ENCODE measurements at places on chromosomes 6 and 20.

DNA sequence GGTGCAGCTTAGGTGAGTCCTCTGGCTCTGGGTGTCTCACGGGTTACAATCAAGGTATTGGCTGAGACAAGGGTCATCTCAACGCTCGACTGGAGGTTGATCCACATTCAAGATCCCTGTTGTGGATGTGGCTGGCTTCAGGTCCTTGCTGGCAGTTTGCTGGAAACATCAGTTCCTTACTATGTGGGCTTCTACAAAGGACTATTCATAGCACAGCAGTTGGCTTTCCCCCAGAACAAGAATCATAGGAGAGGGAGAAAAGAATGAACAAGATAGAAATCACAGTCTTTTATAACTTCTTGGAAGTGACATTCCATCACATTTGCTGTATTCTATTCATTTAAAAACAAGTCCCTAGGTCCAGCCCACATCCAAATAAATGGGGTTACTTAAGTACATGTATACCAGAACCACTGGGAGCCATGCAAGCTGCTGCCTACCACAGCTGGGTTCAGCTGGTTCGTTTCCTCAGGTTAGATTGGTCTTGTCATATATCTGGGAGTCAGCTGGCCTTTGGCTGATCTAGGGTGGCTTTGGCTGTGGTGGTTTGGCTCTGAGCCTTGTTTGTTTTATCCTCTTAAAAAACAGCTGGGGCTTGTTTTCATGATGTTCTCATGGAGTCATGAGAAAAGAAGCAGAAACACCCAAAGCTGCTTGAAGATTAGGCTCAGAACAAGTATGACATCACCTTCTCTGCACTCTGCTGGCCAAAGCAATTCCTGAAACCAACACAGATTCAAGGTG, 433.2 kb upstream of the SPTLC3 start:
- no peak for DNase-seq

DNA sequence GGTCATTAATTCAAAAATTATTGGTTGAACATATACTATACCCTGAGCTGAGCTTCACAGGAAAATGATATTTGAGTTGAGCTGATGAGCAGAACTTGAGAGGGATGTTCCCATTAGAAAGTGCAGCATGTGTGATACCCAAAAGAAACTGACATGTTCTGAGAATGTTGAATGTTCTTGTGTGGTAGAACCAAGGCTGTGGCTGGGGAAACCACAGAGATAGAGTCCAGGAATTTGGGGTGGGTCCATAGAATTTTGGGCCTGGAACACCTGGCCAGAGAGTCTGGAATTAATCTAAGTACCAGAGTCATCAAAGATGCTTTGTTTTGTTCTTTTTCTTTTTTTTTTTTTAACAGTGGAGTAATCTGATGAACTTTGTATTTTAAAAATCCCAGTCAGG, 88.7 kb downstream of the TBX18 start:
- DNase-seq, result no peak

DNA sequence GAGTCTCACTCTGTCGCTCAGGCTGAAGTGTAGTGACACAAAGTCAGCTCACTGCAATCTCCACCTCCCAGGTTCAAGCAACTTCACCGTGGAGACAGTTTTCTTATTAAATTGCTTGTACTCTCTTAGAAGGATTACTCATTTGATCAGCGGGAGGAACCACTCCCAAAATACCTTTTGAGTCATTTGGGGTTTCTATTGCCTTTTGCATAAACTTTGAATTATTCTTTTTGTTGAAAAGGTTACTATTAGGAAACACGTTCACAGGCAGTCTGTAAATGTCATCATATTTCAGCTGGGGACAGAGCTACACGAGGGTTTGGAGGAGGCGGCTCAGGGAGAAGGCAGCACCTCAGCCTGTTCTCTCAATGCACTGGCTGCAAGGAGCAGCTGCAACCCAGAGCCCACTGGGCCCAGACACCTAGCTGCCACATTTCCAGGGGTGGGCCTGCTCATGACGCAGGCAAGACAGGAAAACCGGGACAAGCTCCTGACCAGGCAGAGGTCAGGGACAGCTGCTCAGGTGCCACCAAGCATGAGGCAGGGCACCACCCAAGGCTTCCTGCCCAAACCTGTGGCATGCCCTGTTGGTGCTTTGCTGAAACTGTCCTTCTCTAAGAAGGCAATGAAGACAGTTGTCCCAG, 205.9 kb downstream of the BMP7 start:
- DNase-seq, result no peak

DNA sequence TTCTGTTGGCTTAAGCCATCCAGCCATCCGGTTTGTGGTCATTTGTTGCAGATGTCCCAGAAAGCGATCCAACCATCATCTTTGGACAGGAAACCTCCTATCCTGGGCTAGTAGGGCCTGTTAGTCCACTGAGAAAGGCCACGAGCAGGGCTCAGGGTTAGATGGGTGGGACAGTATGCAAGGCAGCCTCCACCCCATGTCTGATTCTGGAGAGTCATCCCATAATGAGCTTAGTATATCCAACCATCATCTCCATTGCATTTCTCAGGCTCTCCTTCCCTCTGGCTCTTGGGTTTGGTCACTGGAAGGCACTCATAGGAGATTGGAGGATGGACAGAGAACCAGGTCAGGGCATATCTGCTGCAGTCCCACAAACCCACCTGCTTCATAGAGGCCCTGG, 117.8 kb downstream of the LRFN2 start:
- DNase-seq, result no peak

DNA sequence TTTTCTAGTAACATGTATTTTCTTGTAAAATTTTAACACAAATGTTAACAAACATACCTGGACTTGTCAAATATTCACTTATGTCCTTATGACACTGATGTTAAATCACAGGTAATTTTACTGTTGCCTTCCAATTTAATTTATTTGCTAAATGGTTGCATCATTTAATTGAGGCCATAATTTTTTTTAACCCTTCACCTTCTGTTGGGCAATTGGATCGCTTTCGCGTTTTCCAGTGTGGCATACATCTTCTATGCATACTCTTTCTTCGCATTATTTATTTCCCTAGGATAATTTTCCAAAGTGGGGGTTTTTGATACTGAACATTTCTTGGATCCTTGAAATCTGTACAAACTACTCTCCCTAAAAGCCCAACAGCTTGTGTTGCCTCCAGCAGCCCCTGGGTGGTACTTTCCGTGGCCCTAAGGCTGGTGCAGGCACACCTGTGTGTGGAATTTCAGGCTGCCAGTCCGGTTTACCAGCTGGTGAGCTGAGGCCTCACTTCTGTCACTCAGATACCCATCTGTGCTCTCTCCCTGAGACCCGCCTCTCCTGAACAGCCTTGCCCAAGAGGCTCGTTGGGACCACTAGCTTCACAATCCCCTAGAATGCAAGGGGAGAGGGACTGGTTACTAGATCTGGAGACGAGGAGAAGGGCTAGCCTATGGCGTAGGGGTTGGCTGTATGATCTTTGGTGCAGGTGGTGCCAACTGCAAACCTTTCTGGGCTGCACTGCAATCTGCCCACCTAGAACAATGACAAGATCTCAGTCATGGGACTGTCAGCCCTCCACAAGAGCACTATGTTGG, 11.2 kb upstream of the C20orf144 start:
- no peak for DNase-seq

DNA sequence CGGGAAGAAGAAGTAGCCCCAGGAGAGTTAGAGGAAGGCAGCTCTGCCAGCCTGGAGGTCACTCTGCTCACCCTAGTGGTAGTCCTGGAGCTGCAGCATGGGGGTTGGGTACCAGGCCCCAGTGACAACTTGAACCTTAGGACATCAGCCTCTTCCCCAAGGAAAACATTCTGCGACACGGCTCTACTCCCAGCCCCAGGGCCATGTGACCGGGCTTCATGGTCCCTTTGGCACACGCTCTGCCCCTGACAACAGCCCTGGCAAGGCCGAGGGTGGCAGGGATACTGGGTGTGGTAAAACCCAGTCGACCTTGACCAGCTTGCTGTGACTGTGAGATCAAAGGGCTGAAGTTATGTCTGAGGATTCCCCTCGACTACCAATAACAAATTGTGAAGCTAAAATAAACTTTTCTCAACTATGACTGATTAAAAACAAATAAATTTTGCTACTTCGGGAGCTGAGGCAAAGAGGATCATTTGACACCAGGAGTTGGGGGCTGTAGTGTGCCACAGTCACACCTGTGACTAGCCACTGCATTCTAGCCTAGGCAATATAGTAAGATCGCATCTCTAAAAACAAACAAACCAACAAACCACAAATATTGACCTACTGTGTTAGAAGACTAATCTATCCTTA, 24.4 kb upstream of the ARID1B start:
- DNase-seq, result no peak

DNA sequence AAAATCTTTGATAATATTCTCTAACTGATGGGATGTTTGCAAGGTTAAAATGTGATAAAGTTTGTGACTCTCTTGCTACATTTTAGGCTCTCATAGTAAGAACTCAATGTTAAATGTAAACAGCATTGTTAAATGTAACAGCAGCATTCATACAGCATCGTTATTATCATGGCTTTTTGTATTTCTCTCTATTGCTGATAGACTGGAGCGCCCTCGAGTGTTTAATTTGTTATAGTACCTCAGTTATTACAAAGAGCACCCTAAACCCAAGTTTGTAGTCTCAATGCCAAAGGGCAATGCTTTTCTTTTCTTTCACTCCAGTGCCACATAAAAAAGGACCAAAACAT, 14.9 kb upstream of the TTPAL start:
- DNase-seq, result no peak

DNA sequence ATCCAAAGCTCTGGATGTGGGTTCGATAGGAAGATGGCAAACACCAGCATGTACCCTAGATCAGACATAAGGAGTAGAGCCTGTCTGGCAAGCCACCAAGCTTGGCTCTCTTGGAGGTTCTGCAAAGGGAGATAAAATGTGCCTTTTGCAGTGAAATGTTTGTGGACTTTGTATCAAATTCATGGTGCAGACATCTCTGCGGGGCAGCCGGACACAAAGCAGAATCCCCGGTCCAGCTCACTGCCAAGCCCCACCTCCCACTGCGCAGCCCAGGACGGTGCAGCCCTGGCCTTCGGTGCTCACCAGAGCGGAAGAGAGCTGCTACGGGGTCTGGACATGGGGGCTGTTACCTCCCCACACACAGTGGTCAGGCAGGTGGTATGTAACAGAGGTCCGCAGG, 333.6 kb upstream of the JARID2 start:
- no peak for DNase-seq

- no peak for DNase-seq
These were observed 17.7 kb downstream of the RIPOR3 start for GRCh38 chr20:50673466-50674137.

DNA sequence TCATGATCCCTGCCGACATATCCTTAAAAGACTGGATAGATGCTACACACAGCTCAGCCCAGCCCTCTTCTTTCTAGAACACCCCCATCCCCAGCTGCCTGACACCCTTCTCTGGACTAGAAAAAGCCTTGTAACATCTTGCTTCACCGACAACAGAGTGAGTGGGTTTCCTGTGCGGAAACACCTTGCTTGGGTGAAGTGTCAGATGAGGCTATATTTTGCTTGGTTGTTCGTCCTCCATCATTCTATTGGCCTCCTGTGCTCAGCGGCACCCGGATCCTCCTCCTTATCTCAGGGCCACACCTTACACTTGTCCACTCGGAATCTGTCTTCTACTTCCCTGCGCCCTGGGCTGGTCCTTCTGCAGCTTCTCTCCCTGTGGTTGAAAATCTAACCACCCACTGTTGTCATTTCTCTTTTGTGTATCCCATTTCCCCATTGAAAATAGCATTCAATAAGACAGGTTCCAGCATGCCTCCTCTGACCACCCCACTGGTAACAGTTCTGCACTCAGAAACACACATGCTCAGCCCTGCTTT, 101.3 kb upstream of the MLN start:
- DNase-seq, result no peak

- no peak for DNase-seq
These were observed 140.7 kb downstream of the UBE3D start for GRCh38 chr6:82924799-82925535.

- no peak for DNase-seq
These were observed 27.0 kb upstream of the SLC2A12 start for GRCh38 chr6:134079406-134079921.

- DNase-seq, result no peak
These were observed 20.4 kb upstream of the BMP2 start for GRCh38 chr20:6746901-6747609.

DNA sequence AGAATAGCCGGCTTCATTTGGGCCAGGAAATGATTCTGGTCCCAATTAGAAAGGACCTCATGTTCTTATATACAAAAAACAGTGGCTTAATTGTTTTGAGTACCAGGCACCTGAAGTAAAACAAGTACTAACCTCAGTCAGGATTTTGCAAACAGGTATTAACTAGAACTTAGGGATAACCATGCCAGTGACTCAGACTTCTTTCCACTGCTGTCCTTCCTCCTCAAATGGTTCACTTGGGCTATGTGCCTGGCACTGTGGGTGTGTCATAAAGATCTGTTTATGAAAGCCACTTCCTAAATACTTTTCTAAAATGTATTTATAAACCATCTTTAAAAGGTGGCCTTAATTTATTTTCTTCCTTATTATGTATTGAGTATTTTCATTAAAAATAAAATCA, 10.7 kb downstream of the CLDN20 start:
- no peak for DNase-seq

DNA sequence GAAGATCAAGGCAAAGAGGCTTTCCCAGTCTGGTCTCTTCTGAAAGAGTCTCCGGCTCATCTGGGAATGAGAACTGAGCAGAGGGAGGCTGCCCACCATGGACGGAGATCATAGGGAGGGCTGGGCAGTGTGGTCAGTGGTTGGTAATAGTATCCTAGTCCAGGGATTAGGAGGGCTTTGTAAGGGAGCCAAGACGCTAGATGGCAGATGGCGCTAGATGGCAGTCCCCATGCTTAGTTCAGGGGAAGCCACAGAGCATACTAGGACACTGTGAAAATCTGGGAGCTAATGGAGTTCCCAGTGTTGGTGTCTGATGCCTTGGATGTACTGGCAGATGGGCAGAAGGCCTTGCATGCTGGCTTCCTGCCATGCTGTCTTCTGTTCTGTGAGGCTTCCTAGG, 21.7 kb upstream of the DAAM2 start:
- DNase-seq, result no peak

- no peak for DNase-seq
These were observed 118.3 kb downstream of the SLC23A2 start for GRCh38 chr20:4883051-4883450.

DNA sequence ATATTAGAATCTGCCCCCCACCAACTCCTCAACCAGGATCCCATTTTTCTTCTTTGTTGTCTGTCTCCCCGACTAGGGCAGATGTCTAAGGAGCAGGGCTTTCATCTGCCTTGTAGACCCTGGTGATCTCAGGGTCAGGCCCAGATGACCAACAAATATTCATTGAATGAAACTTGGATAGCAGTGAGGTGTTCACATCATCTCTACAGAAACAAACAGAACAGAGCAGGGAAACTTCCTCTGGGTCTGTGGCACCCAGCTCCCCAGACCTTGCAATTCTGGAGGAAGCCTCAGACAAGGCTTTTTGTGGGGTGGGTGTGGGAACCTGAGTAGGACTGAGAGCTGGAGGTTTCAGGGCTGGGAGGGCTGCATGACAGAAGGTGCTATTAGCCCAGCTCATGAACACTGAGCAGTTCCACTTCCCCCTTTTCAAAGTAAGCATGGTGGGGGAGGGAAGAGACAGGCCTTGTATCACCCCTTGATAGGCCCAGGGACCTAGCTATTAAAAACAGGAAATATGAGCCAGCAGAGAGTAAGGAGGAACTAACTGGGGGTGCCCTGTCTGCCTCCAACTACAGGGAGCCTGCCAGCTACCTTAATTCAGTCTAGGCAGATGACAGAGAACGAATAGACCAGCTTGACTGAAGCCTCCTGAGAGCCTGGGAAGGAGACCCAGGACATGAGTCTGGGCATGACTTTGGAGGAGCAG, 37.3 kb upstream of the TOP1 start:
- no peak for DNase-seq

GRCh38 chr6:10618409-10618808, 76.0 kb downstream of the C6orf52 start:
- DNase-seq, result no peak

All from stimulated activated CD4-positive, alpha-beta T cell treated with anti-CD3 and anti-CD28 coated beads, Interleukin-2, amount 100 ng/mL, for 24 hours (primary cell).